ENCODE measurements at places on chromosomes 13 and 19.
A peak's percentile ranks its signal among the peaks of the same experiment; 100 is the strongest.

- no peak for DNase-seq
Observed at GRCh38 chr13:20588529-20589110, 21.7 kb downstream of the IFT88 start.

- no peak for DNase-seq
Observed at GRCh38 chr13:31014456-31014855, 82.0 kb downstream of the TEX26 start.

DNA sequence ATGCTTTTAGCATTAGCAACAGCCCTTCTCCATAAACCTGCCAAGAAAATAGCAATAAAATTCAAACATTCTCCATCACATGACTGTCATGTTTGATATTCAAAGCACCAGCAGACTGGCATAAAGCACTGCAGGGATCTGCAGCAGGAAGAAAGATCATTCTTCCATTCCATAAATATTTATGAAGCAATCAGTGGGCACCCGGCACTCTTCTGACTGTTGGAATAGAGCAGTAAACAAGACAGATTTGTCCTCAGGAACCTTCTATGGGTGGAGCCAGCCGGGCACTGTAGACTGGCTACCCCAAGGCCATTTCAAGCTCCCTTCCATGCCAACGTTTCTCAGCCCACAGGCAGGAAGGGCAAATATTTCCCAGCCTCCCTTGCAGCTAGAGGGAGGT, 25.5 kb downstream of the PLA2G4C start:
- no peak for DNase-seq

- DNase-seq, result no peak
Observed at GRCh38 chr19:15402411-15403150, 16.2 kb downstream of the AKAP8L start.

DNA sequence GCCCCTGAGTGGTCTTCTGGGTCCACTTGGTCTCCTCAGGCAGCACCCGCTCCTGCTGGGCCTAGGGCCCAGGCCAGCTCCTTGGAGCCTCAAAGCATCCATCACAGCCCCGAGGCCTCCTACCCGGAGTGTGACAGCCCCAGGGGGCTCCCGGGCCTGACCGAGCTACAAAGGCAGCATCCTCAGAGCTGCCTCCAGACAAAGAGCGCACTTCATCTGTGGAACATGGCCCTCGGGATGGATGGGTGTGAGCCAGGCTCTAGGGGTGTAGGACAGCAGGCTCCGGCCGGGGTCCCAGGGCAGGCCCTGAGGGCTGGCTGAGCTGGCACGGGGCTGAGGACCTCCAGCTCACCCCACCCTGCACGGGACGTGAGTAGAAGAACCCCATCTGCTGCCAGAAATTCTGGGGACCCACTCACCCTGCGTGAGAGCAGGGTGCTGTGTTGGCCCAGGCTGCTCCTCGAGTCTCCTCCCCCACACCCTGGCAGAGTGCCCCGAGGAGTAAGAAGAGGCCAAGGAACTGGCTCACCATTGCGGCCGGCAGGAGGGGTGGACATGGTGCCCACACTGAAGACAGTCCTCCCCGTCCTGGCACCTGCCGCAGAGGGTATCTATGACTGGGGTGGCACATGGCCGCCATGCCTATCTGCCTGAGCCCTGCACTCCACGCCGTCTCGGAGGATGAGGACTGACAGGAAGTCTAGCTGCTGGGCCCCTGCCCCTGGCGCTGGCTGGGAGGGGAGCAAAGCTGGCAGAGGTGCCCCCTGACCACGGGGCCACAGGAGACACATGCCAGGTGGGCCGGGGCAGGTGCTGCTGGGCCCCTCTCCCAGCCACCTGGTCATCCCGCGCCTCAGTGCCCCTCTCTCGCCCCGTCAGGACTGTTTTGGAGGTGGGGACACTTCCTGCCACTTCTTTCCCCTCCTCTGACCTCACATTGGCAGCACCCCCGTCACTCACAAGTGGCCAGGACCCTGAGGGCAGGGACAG, 22.3 kb downstream of the CEBPG start:
- DNase-seq, result no peak

- DNase-seq, result no peak
Observed at GRCh38 chr19:18701250-18701608, 17.7 kb downstream of the CRTC1 start.

GRCh38 chr13:42883771-42884467, 102.5 kb downstream of the FAM216B start:
- DNase-seq, result no peak

GRCh38 chr13:29101409-29101808, 281.3 kb downstream of the MTUS2 start:
- no peak for DNase-seq

- no peak for DNase-seq
Observed at GRCh38 chr13:69856331-69856730, 251.3 kb upstream of the ATXN8OS start.

- DNase-seq, result no peak
Observed at GRCh38 chr19:7421941-7422744, 66.7 kb downstream of the PEX11G start.

DNA sequence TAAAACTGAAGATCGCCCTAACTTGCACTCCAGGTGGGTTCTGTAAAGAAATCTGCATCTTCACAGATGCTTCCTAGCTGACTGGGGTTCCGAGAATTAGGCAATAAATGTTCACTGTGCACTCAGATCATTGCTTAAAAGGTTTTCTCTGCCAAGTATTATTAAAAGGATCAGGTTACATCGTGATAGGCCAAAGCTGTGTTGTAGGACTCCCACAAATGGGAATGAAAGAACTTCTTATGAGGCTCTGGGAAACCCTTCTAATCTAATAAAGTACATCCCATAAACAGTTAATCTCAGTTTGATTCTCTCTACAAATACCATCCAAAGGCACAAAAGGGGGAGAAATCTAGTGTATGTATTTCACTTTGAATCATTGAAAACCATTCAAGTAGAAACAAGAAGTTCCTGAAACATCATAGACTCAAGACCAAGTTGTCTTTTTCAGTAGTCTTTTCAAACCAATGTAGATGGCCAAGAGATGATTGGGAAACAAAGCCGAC, 7.1 kb upstream of the POU4F1 start:
- no peak for DNase-seq

DNA sequence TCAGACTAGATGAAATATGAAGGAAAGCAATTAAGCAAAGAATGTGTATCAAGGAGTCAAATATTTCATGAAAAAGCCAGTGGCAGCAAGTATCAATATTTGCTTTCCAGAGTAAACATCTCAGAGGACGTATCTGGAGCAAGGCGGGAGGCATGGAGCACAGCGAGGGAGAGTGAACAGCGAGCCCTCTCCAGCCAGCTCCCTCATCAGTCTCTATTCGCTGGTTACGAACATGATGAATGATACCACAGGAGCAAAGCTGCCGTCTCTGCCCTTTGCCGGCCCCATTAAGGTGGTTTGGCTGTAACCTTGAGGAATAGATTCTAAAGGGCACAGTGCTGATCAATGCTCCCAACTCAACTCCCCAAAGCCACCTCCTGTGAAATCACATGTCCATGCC, 95.8 kb downstream of the CCNA1 start:
- DNase-seq, result no peak

DNA sequence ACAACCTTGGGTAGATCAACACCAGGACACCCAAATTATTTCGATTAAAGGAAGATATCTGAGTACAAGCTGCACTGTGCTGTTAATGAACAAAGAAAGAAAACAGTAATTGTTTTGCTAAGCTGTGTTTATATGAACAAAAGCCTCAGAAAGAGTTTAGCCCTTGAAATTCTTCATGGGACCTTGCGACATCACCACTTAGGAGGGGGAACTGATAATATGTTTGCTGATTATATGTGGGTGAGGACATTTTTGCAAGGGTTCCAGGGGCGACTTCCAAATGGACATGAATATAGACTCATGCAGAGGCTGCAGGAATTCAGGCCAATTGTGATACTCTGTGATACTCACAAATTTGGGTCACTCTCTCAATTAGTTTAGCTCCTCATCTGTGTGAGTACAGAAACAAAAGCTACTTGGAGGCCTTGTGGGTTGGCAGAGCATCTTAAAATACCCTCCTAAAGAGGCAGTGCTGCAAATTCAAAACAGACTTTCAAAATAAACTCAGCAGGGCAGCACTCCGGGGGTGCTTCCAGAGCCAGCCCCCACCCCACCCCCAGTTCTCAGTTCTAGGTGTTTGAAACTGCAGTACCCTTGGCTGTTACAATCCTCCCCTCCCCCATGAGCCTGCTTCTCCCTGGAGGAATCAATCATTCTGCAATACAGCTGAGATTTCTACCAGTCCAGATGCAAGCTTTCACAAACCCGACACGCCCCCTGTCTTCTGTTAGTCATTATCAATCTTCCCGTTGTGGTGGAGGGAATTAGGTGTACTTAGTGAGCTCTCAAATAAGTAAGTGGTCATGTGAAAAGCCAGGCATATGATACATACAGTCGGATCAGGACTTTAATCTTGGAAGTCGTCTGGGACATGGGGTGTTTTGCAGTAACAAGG, 97.0 kb upstream of the MBNL2 start:
- no peak for DNase-seq

- DNase-seq, result no peak
Observed at GRCh38 chr19:38695317-38695683, 47.9 kb downstream of the ACTN4 start.

DNA sequence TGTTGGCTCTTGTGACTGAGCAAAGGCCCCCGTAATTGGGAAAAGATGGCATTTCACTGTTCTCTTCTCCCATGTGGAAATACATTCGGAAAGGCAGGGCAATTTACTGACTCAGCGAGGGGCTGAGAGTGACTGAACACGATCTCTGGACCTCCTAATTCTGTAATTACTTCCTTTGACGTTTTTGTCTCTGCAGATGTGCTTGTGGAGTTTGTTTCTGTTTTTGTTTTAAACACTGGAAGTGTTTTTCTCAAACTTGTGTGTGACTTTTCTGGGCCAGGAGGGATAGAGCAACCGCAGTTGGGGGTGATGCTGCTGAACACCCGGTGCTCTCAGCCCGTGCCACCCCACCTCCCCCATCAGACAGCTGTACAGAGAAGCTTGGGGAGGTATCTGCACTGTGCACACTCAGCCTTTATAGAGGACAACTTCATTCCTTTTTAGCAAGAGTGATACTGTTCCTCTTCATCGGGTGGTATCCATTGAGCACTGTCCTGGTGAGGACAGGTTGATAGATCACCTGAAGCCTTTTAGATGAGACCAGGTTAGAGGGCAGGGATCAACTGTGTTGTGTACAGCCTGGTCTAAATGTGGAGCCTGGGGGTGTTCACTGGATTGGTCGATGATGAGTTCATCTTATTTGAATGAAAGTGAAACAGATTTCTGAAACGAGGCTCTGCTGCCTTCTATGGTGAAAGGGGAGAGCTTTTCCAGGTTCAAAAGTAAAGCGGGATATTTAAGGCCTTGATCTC, 117.4 kb downstream of the ESD start:
- DNase-seq, result peak; percentile 26

- DNase-seq, result no peak
Observed at GRCh38 chr13:37715606-37716015, 117.0 kb upstream of the POSTN start.

GRCh38 chr13:23709536-23709935, 139.3 kb downstream of the TNFRSF19 start:
- DNase-seq, result no peak

- DNase-seq, result no peak
Observed at GRCh38 chr19:33348301-33349010, 25.1 kb upstream of the CEBPG start.

DNA sequence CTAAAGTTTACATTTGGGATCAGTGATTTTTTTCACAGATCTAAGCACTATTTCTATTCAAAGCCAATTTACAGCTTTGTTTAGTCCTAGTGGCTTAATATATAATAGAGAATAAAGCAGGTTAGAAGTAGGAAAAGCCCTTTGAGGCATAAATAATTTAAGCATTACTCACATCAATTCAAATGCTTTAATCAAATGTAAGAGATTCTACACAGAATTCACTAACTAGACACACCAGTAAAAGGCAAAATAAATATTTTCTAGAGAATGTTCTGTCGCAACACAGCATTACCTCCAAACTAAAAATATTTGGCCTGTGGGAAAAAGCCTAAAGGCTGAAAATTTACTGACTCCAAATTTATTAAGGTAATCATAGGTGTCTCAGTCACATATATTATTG, 31.3 kb downstream of the KCTD12 start:
- DNase-seq, result no peak

- DNase-seq, result no peak
Observed at GRCh38 chr13:39506559-39507390, 96.2 kb downstream of the LHFPL6 start.

GRCh38 chr13:68929075-68929745, 1178.4 kb upstream of the ATXN8OS start:
- DNase-seq, result no peak

Data from central memory CD4-positive, alpha-beta T cell (primary cell).